ENCODE measurements at places on chromosomes 6 and 20.
A peak's percentile ranks its signal among the peaks of the same experiment; 100 is the strongest.

DNA sequence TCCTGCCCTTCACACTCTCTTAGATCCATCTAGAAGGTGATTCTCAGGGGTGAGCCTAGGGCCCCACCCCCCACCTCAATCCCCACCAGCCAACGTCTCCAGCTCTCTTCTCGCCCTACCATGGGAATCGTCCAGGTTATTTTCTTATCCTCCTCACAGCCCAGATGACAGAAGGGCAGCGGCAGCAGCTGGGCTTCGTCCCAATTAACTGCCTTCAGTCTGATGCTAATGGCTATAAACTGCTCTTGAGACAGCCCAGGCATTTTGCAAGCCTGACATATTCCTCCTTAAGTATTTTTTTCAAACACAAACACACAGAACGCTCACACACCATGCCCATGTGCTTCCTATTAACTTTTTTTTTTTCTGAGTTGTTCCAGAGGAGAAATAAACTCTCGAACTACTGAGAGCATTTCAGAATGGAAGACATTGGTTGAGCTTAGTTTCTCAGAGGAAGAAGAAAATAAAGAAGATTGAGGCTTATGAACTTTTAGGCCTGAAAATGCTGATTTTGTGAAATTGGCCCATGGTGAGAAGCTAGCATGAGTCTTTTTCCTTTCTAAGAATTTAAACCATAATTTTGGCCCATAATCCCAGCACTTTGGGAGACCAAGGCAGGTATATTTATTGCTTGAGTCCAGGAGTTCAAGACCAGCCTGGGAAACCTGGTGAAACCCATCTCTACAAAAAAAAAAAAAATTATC, 124.6 kb downstream of the EYA2 start:
- no peak for DNase-seq

- DNase-seq = peak; percentile 40
These were observed 10.2 kb downstream of the ADNP start for GRCh38 chr20:50920997-50921396.

DNA sequence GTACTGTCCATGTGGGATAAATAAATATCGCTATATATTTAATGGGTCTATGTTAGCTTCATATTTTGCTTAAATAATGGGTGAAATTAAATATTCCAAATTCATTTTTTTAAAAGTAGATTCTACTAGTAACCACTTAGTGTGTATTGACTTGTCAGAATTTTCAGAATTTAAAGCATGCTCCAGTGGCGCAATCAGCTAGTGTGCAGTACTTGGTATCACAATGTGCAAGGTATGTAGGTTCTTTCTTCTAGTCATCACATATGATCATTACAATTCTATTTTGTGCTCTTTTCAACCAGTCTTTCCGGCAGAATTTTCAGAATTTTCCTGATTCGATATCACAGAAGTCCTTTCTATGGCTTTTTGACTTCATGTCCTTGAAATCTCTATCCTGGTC, 32.6 kb downstream of the PDE7B start:
- no peak for DNase-seq

DNA sequence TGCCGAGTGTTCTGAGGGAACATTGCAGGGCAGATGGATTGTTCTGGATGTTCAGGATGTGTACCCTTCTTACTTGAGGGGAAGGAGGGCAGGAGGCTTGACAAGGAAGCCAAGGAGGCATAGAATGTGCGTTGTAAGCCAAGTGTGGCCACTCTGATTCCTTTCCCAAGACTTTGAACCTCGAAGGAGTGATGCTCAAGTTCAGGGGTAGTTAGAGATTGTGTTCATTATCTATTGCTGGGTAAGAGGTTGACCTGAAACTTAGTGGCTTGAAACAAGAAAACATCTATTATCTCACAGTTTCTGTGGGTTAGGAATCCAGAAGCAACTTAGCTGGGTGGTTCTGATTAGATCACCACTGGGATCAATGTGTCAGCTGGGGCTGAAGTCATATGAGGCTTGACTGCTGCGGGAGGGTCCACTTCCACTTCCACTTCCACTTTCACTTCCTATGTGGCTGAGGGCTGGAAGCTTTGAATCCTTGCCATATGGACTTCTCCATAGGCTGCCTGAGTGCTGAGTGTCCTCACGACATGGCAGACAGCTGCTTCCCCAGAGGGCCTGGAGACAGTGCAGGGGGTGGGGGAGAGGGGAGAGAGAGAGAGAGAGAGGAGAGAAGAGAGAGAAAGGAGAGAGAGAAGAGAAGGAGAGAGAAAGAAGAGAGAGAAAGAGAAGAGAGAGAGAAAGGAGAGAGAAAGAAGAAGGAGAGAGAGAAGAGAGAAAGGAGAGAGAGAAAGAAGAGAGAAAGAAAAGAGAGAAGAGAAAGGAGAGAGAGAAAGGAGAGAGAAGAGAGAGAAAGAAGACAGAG, 6.9 kb upstream of the CD40 start:
- peak; percentile 86 for DNase-seq

GRCh38 chr6:38326837-38327236, 312.9 kb downstream of the BTBD9 start:
- DNase-seq = no peak

GRCh38 chr6:137623293-137623692, 129.1 kb upstream of the OLIG3 start:
- DNase-seq = no peak

DNA sequence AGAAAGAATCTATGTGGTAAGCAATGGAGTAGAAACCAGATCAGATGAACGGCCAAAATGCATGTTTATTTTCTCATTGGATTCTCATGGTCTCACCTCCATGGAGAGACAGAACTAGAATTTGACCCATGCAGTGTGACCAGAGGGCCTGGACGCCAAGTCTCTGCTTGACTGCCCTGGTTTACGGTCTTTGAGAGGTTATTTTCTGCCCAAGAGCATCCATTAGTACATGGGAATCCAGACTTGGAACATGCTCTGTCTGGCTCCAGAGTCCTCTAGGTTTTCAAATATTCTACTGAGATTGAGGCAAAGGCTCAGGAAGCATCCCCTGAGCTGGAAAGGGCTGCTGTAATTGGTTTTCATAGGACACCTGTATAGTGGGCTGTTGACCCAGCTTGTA, 45.5 kb upstream of the UST start:
- no peak for DNase-seq

- peak; percentile 65 for DNase-seq
These were observed 61.3 kb upstream of the EPB41L1 start for GRCh38 chr20:36093025-36093803.

- DNase-seq = no peak
These were observed 185.0 kb downstream of the ANKRD60 start for GRCh38 chr20:58043236-58044140.

- no peak for DNase-seq
These were observed 45.1 kb downstream of the SRC start for GRCh38 chr20:37390891-37391525.

DNA sequence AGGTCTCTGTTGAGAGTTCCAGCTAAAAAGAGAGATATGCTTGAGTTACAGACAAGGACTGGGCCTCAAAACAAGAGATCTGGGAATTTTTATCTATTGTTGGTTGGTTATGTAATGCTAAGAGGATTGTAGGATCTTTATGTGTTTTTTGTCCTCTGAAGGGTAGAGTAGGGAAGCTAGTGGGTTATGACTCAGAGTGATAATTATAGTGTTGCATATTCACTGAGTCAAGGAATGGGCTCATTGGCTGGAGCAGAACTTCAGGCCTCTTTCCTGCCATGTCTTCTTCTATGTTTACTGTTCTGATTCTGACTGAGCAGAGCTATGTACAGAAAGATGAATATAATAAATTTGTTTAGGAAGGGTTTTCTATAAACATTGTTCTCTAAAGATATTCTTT, 66.1 kb upstream of the NOX3 start:
- DNase-seq = no peak

DNA sequence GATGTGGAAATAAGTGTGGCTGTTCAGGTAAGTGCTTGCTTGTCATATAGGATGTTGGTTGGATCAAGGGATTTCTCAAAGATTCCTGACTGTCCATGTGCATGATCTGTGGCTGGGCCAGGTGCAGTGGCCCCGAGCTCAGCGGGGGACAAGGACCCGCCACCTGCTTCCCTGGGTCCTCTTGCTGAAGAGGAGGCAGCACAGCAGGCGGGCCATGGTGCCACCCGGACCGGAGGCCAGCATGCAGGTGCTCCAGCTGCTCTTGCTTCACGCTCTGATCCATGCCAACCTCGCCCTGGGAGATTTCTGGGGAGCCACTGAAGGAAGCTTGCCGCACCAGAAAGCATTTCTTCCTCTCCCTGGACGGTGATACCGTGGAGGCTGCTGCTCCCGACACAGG, 173.8 kb downstream of the HIVEP2 start:
- DNase-seq = no peak

GRCh38 chr20:35497320-35497719, 32.1 kb downstream of the C20orf173 start:
- DNase-seq = no peak

DNA sequence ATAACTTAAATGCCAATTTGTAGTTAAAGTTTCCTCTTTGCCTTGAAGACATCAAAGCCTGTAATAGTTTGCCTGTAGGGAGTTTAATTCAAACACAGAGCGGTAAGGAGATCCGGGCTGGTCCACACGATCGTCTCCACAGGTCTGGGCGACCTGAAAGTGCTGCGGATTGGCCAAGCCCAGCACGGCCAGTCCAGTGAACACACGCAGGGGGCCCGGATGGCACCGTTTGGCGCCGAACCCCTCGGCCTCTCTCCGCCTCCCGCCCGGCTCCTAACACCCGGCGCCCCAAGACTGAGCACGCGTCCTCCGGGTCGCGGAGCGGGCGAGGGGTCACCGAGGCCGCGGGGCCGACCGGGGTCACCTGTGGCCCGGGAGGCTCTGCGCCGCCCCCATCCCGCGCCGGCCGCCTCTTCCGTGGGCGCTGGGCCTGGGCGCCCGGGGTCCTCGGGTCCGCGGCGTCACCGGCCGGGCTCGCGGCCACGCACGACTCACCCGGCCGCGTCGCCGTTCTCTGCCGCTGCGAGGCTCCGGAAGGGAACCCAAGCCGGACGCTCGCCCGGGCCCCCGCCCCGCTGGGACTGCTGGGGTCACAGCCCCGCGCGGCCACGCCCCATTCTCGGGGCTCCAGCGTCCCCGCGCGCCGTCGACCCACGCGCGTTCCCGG, 481 bp downstream of the SERPINB6 start:
- DNase-seq = peak; percentile 63

DNA sequence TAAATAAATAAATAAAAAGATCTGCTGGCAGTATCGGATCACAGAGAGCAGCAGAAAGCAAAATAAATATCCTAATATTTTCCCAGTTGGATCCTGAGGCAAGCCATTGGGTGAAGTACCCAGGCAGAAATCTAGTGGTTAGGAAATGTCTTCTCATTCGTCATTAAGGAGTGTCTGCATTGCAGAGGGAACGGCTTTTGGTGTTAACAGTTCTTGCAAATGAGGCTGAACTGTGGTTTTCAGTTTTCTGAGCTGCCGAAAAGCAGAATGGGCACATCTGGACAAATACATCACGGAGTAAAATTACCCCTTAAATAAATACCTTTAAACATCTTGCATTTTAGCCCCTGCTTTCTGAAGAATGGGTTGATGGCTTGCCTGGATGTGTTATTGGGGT, 82.3 kb upstream of the MPC1 start:
- DNase-seq = no peak

DNA sequence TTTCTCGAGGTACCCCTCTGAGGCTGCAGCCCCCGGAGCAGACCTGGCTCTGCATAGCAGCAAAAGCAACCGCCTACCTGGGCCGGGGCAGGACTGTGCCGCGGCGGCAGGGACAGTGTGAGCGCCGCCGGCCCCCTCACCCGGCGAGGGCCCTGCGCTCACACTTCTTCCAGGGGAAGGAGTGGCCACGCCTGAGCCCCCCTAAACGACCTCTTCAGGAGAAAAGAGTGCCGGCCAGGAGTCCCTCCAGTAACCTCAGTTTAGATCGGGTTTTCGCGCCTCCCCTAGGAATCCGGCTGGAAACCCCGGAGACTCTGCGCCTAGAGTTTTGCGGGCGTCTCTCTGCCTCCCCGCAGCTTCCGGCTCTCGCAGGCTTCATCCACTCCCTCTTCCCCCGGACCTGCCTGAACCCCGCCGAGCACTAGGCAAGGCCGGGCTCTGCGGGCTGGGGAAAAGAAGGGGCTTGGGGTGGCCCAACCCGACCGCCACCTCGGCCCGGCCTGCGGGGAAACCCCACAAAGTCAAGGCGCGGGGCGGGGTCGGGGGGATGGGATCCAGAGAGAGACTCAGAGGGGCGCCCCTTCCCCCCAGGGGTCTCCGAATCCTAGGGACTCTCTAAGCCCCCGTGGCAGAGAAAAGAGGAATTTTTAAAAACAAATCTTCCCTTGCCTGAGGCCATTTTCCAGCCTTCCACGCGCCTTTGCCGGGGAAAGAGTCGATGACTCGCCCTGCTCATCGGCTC, 558 bp downstream of the LINC00237 start:
- peak; percentile 33 for DNase-seq

- no peak for DNase-seq
These were observed 96.6 kb downstream of the ARID1B start for GRCh38 chr6:156873654-156874380.

- DNase-seq = no peak
These were observed 32.7 kb upstream of the FANCE start for GRCh38 chr6:35419417-35419816.

GRCh38 chr6:156197513-156197912, 579.7 kb upstream of the ARID1B start:
- DNase-seq = no peak

GRCh38 chr20:47985092-47985850, 200.0 kb upstream of the SULF2 start:
- DNase-seq = no peak

- no peak for DNase-seq
These were observed 61.6 kb downstream of the PHACTR3 start for GRCh38 chr20:59665656-59666555.

GRCh38 chr6:143822584-143823024, 20.5 kb upstream of the LTV1 start:
- no peak for DNase-seq

DNA sequence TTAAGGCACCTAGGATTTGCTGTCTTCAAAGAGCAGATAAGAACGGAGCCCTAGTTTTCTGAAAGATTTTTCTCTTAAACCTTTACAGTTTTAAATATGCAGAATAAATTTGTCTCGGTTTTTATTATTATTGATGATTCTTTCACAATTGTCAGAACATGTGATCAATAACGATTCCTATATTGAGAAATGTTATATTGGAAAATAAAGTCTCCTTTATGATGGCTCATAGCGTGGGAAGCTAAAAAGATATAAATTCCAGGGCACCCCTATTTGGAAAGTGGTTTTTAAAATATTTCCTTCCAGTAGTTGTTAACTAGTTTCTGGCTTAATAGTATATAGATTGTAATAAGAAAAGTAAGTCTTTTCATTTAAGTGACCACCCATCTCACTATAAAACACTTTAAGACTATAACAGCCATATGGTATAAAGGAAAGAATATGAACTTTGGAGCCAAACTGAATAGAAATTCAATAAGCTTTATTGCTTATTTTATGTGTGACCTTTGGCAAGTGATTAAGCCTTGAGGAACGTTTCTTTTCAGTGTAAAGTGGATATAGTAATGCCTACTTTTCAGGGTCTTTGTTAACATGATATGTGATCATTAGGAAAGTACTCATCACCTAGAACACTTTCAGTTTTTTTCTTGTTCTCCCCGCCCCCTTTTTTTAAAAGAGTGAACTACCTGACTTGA, 369.6 kb downstream of the LAMA2 start:
- no peak for DNase-seq
